Mesenteric fat pad (tissue), 1 donor: ENCODE measurements at places on chromosomes 16 and 17. TPM values are rescaled to one million over a fixed set of nuclear protein-coding genes. Genes with fewer than 3 reads are reported as not detected.

The FOXO3B gene
- 2.1 TPM for total RNA-seq

The CCDC57 gene
- 24.7 TPM for total RNA-seq

The CNTD1 gene
- total RNA-seq = not detected

The SLC35B1 gene
- 44.5 TPM for total RNA-seq

The ATP1B2 gene
- total RNA-seq = 1.4 TPM

The LRRC59 gene
- 126 TPM for total RNA-seq

The EVI2A gene
- total RNA-seq = 16.4 TPM

The KCNH6 gene
- total RNA-seq = not detected

The PRSS27 gene
- total RNA-seq = 0.48 TPM

The SLFN12L gene
- 4.7 TPM for total RNA-seq

The XYLT1 gene
- total RNA-seq = 59.1 TPM

The PPP1R27 gene
- not detected for total RNA-seq

The CD300E gene
- total RNA-seq = 7.3 TPM

The FAM20A gene
- 25.6 TPM for total RNA-seq

The KRTAP1-3 gene
- not detected for total RNA-seq

The HERPUD1 gene
- 186 TPM for total RNA-seq

The TBC1D28 gene
- total RNA-seq = not detected
